ENCODE measurements at places on chromosomes 4 and X.
A peak's percentile ranks its signal among the peaks of the same experiment; 100 is the strongest.

DNA sequence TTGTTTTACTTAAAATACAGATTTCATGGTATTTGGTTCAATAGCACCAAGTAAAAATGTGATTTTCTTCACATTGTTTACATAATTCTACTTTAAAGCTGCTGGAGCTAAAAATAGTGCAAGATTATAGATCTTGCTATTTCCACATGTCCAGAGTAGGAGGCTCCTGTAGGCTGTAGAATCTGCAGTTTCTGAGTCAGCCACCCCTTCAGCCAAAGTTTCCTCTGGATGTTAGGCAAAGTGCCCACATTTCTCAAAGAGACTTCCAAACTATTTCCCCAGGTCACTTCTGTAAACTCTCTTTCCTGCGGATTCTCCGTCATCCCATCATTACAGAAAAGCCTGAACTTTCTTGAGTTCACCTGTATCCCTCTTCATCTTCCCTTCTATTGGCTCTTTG is 342.5 kb upstream of the FSTL5 start:
- peak; percentile 0 for DNase-seq

GRCh38 chr4:3491681-3492405 is 28.7 kb downstream of the DOK7 start:
- DNase-seq = peak; percentile 49

GRCh38 chr4:105346869-105347268 is 127.0 kb downstream of the PPA2 start:
- DNase-seq = no peak

GRCh38 chrX:67523002-67523681 is 20.7 kb upstream of the AR start:
- no peak for DNase-seq

DNA sequence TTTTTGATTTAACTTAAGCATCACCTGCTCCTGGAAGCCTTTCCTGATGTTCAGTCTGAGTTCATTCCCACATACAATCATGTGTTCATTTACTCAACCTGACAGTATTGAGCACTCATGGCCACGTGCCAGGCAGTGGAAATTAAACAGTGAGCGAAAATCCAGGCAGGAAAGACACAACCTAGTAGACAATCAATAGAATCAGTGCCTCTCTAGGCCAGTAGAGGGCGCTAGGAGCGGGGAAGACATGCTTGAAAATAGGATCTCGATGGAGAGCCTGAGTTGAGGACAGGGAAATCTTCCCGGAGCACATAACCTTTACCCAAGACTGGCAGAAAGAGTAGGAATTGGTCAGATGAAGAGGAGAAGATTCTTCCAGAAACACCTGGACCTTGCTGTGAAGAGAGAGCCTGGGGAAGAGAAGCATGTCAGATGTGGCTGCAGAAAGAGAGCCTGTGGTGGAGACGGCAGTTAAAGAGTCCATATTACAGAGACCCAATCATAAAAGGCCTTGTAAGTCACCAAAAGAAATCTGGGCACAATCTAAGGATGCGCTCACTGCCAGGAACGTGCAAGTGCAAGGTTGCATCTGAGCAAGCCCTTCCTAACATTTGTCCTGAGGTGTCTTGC is 103.5 kb downstream of the LDB2 start:
- peak; percentile 58 for DNase-seq

- DNase-seq = peak; percentile 82
Measured at GRCh38 chr4:169410839-169411770, 140.3 kb upstream of the SH3RF1 start.

DNA sequence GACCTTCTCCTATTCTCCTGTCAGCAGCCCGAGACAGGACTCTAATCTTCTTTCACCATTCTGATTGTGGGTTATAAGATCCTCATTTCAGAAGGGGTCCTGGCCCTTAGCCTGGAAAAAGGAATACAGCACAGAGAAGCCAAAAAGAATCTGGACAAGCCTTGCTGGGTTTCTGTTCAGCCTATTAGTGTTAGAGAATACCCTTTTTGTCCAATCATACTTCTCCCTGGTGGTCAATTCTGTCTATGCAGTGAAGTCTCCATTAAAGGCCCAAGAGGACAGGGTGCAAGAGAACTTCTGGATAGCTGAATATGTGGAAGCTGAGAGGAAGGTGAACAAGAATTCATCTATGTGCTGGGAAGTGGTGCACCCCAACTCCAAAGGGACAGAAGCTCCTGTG is 105.7 kb upstream of the AGA start:
- DNase-seq = no peak

DNA sequence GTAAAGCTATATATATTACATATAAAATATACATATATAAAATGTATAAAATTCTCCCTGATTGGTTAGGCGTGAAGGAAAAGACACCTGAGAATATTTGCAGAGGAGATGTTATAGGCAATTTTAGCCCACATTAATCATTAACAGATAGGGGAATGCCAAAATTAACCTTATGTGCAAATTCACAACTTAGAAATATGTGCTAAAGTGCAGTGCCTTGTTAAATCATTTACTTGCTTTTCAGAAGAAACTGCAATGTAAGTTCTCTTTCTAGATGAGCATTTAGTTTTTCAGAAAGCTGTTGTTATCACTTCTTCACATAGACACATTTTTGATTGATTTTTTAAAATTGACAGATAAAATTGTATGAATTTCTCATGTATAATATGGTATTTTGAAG is 5.6 kb downstream of the TASL start:
- DNase-seq = no peak

DNA sequence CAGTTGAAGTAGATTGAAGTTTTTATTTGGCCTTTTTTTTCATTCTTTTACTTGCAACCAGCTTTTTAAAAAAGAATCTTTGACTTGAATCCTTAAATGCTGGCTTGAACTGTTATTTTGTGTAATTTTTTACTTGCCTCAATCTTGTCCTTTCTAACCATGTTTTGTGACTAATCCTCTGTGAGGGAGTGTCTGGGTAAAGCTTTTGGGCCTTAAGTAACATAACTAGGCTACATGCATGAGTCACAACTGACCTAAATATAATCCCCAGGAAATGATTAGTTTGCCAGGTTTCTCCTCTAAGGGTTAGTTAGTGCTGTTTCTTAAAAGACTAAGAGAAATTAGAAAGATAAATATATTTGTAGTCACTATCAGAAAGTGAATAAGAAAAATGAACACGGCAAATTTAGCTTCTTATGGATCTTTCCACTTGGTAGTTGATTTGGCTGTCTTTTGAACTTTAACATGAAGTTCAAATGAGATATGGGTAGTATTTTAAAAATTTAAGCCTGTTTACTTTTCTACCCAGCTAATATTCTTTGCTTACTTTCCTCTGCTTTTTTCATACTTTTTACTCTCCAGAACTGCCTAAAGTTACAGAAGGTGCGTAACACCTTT is 13.0 kb downstream of the EXOC1 start:
- peak; percentile 93 for DNase-seq

DNA sequence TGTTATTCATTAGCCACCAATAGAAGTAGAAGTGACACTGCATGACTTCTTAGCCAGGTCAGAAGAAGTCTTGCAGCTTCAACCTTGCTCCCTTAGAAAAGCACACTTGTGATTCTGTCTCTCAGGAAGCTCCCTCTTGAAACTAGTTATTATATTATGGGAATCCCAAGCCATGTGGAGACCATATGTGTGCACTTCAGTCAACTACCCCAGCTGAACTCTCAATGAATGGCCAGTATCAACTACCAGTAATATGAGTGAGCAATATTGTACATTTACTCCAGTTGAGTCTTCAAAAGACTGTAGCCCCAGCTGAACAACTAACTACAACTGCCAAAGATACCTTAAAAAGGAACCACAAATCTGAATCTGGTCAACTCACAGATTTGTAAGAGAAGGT is 77.1 kb upstream of the GABRA3 start:
- DNase-seq = no peak

DNA sequence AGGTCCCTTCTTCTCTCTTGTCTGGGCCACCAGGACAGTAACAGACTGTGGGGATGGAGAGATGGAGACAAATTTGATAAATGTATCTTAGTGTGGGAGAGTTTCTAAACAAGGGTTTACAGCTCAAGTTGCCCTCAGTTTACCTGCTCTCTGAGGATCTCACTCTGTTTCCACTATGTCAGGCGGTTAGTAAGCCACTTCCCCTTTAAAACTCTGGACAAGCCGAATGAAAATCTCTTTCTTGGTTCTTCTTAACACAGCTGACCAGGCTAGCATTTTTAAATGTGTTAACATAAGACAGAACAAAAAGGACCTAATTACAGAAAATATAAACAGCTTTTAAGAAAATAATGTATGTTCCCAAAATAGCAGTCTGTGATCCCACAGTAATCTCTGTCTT is 2.9 kb upstream of the SCARB2 start:
- DNase-seq = no peak

DNA sequence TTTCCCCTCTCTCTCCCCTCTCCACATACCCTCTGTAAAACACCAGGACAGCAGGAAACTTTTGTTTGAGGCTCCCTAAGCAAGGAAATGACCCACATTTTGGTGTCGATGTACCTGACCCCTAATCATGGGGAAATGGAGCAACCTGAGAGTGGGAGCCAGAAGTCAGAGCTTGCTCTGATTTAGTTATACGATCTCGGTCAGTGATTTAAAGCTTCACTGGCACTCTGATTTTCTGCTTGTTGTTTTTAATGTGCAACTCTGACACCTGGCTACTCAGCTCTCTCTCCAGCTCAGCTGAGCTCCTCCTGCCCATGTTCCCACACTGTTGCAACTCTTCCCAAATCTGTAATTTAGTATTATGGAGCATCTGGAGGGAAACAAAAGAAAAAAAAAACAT is 408.6 kb downstream of the ADAM29 start:
- no peak for DNase-seq

GRCh38 chr4:143288171-143288570 is 48.5 kb upstream of the GAB1 start:
- DNase-seq = no peak

- no peak for DNase-seq
Measured at GRCh38 chrX:70672326-70672725, 227.7 kb downstream of the DLG3 start.

- no peak for DNase-seq
Measured at GRCh38 chrX:111492085-111492484, 19.4 kb upstream of the SERTM2 start.

- DNase-seq = no peak
Measured at GRCh38 chr4:62709618-62710252, 1509.6 kb downstream of the ADGRL3 start.

GRCh38 chr4:101014417-101014816 is 332.9 kb downstream of the PPP3CA start:
- no peak for DNase-seq

GRCh38 chr4:3869174-3869572 is 103.0 kb downstream of the ADRA2C start:
- no peak for DNase-seq

DNA sequence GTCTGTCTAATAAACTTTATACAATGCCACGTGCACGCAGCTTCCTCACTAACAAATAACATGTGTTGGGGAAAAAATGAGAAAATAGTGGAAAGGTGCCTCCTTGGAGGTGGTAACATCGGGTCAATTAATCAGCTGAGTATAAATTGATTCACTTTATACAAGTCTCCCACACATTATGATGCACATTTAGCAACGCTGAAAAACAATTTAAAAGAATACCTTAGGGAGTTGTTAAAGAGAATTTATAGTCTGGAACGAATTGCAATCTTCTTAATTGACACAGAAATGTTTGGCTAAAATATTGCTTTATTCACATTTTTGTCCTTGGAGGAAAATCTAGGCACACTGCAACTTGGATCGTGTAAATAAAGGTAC is 84.2 kb downstream of the HPRT1 start:
- peak; percentile 50 for DNase-seq

All from AG10803 (cell line).